ENCODE measurements at places on chromosomes 5 and 9. TPM values are rescaled to one million over a fixed set of nuclear protein-coding genes. Genes with fewer than 3 reads are reported as not detected.

GRCh38 chr9:92516521-92516920, 19.3 kb downstream of the ECM2 start:
- DNase-seq: no peak

- no peak for DNase-seq
Measured at GRCh38 chr9:76560481-76560922, 101.5 kb downstream of the GCNT1 start.

GRCh38 chr9:18495065-18495464, 21.1 kb downstream of the ADAMTSL1 start:
- DNase-seq: no peak

Gene ZNF658
- 11.4 TPM for polyA plus RNA-seq

Gene FOXI1
- polyA plus RNA-seq: 7.0 TPM

Gene GABRA6
- polyA plus RNA-seq: 0.17 TPM

Gene SMU1
- polyA plus RNA-seq: 30.0 TPM

- DNase-seq: no peak
Measured at GRCh38 chr5:109830955-109831502, 141.3 kb downstream of the MAN2A1 start.

- DNase-seq: no peak
Measured at GRCh38 chr5:10933121-10933520, 172.1 kb upstream of the DAP start.

DNA sequence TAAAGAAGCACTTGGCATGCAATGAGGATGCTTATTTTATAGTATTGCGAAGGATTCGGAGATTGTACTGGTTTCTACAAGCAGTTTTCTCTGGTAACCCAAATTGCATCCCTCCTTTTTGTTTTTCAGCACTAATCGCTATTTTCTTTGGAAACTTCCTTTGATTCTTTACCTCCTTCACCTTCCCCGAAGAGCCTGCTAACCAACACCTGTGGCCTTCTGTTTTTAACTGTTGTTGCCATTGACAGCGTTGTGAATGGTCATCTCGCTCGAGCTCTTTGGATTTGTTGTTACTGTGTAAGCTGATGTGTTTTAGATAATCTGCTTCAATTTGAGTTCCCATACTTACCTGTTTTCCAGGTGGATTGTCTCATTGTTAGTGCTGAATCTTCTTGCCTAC, 1.1 kb downstream of the CNOT6 start:
- DNase-seq: no peak

Measured in right renal cortex interstitium (tissue), 3 donors.